Activated CD4-positive, alpha-beta T cell treated with anti-CD3 and anti-CD28 coated beads, Interleukin-2, amount 10 ng/mL, durations not matched to agents 7 days and 5 days (primary cell): ENCODE measurements at places on chromosomes 1 and 21. TPM values are rescaled to one million over a fixed set of nuclear protein-coding genes. Genes with fewer than 3 reads are reported as not detected.

DNA sequence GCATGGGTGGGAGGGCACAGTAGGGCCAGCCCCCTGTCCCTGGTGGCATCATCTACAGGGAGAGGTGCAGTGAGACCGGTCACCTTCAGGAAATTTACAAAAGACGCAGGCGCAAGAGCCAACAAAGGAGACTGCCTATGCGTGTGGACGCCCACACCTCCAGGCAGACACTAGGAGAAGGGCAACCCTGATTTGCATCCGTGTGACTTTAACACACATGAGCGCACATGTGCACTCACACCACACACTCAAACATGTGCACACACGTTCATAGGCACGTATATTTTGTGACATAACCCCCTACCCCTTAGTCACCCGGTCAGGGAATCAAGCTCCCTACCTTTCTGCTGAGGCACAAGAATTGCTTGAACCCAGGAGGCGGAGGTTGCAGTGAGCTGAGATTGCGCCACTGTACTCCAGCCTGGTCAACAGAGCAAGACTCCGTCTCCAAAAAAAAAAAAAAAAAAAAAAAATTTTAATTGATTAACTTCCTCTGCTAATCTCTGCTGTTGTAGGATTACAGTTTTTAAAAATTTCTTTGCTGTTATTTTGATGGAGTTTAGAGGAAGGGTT, 84.7 kb upstream of the SLC25A33 start:
- no peak for DNase-seq

- no peak for DNase-seq
Measured at GRCh38 chr1:212232090-212232489, 53.1 kb upstream of the PPP2R5A start.

GRCh38 chr1:160264795-160265307, 2.5 kb upstream of the DCAF8 start:
- no peak for DNase-seq

- DNase-seq: no peak
Measured at GRCh38 chr1:179287946-179288345, 5.7 kb upstream of the SOAT1 start.

DNA sequence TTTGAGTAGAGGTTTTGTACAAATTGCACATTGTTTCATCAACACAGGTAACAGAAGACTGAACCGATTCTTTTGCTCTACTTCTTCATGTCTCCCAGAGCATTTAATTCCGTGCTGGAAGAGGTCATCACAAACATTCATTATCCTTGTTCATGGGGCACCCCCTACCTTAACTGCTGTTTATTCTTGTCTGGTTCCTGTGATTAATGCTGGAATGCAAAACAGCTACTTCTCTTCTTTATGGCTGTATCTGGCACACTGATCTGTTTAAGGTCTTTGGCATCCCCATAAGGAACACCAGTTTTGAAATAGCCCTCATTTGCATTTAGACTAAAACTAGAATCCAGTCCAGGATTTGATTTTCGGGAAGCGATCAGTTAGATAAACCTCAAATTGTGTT, 42.2 kb downstream of the NTNG1 start:
- DNase-seq: no peak

DNA sequence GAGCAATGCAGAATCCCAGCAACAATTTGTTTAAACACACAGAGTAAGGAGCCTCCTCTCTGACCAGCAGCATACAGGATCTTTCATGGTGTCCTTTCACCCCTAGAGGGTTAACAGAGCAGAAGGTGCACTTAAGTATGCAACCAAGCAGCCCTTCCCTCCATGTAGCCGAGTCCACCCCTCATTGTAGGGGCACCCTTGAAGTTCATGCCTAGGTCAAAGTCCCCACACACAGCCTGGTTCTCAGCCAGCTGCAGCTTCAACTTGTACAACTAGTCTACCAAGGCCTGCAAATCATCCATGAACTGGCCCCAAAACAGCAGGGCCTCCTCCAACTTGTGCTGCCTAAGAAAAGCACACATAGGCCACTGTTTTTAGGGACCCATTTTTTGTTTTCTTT, 7.0 kb upstream of the BMP8B start:
- no peak for DNase-seq

The LMX1A gene
- total RNA-seq: not detected

DNA sequence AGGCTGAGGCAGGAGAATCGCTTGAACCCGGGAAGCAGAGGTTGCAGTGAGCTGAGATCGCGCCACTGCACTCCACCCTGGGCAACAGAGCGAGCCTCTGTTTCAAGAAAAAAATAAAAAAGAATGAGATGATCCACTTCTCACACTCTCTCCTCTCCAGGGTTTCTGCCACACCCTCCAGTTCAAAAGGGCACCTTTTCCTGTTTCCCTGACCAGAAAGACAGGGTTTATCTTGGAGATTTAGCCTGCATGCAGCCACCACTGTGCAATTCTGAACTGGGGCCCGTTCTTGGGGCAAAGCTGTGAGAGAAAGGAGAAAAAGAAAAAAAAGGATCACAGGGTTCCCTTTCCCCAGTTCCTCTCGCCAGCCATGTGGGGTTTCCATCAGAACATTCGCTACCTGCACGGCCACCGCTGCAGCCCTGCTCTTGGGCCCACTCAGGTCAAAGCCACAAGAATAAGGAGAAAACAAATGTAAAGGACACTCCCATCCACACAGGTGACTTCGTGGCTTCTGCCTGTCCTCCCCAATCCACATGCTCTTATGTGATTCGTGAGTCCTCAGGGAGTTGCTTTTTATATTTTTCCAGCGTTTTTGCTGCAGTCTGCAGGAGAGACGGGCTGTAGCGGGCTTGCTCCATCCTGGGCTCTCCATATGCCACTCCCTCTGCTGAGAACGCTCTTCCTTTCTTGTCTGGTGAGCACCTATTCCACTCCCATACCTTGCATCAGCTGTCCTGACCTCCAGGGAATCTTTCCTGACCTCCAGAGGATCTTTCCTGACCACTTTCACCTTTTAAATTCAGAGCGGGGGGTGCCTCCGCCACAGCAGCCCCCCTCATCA, 26.4 kb downstream of the GNG4 start:
- no peak for DNase-seq

- DNase-seq: peak; percentile 7
Measured at GRCh38 chr1:231241750-231242149, 738 bp downstream of the GNPAT start.

DNA sequence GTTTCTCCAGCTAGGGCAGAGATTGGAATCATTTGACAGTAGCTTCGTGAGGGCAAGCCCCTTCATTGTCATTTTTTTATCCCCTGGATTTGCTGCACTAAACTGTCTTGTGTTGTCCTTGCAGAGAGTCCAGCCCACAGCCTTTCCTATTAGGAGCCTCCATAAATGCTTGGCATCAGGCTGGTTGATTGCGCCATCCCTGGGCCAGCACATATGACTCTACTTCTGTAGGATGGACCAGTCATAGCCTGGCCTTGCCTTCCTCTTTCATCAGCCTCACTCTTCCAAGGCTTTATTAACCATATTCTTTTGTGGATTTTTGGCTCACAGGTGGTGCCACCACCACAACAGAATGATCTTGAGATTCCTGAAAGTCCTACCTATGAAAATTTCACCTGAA, 31.4 kb downstream of the LY9 start:
- no peak for DNase-seq

DNA sequence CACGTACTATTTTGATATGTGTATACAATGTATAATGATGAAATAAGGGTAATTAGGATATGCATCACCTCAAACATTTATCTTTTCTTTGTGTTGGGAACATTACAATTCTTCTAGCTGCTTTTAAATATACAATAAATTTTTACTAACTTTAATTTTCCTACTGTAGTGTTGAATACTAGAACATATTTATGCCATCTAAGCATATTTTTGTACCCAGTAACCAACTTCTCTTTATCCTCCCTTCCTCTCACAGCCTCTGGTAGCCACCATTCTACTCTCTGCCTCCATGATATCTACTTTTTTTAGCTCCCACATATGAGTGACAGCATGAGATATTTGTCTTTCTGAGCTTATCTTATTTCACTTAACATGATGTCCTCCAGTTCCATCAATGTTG, 468.0 kb downstream of the COL11A1 start:
- no peak for DNase-seq
